Neuronal stem cell (in vitro differentiated cells): ENCODE measurements at places on chromosomes 2 and 18.

- no peak for DNase-seq
These were observed 22.2 kb downstream of the SOWAHC start for GRCh38 chr2:109636317-109636716.

DNA sequence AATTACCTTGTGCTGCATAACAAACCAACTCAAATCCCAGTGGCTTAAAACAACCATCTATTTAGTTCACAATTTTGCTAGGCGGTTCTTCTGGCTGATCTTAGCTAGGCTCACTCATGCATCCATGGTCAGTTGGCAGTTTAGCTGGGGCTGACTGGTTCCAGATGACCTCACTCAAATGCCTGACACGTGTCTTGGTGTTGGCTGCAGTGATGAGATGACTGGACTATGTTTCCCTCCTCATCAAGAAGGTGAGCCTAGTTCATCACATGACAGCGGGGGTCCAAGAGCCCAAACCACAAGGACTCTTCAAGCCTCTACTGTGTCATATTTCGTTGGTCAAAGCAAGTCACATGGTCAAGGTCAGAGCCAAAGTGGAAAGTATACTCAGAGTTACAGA, 42.7 kb upstream of the ACTR3 start:
- no peak for DNase-seq

DNA sequence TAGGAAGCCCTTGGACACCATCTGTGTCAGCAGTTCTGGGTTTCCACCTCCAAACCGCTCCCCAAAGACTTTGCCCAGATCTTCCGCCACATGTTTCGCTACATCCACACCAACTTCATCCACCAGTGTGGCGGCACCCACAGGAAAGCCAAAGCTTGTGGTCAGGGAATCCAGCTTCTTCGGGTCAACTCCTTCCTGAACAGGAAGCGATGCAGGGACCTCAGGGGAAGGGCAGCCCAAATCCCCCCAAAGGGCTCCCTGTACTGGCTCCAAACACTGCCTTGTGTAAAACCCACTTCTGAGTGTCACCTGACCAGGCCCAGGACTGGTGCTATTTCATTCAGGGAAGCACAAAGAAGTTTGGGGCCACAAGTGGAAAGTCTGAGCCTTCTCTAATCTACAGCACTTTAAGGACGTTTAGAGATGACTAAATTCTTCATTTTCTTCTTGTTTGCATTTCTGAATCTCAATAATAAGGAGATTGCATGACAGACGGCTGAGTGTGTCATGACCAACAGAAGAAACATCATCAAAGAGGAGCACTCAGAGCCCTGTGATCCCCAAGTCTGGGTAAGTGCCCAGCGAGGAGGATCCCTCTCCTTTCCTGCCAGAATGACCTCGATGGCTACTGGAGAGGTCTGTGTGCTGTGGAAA, 20.8 kb downstream of the GAREM2 start:
- DNase-seq: no peak

- DNase-seq: no peak
These were observed 69.8 kb downstream of the DHRS9 start for GRCh38 chr2:169139145-169139544.

GRCh38 chr18:31190919-31191318, 28.3 kb upstream of the DSC1 start:
- no peak for DNase-seq
